ENCODE measurements at places on chromosomes 5 and 9.

- DNase-seq, result no peak
Measured at GRCh38 chr5:154228696-154229095, 38.2 kb downstream of the GALNT10 start.

GRCh38 chr5:175383350-175383749, 60.6 kb downstream of the DRD1 start:
- DNase-seq, result no peak

GRCh38 chr9:135500071-135500524, 384 bp upstream of the MRPS2 start:
- DNase-seq, result no peak

DNA sequence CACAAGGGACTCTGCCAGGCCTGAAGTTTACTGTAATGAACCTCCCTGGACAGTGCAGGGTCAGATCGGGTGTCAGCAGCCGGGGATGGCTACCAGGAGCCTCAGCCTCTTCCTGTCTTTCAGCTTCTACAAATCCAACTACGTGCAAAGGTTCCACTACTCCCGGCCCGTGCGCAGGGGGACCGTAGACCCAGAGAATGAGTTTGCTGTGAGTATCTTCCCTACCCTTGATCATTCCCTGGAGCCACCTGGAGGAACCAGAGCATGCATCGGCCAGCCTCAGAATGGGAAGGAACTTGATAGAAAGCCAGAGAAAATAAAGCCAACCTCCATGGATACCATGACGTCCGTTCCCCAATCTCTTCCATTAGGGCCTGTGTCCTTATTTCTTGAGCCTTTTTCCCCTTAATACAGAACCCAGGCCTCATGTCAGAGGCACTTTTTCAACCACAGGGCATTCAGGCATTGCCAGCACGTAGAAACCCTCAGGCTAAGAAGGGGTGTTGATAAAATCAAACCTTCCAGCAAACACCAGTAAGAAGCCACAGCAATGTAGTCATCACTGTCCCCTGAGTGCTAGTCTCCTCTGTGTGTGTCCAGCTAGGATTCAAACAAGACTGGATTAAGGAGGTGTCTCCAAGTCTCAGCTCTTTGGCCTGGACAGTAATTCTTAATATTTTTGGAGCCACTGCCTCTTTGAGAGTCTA, 49.0 kb upstream of the FOXI1 start:
- DNase-seq, result no peak

Measured in CMK (cell line).